Muscle of back (tissue), 13 donors: ENCODE measurements at places on chromosomes 6 and 20. TPM values are rescaled to one million over a fixed set of nuclear protein-coding genes. Genes with fewer than 3 reads are reported as not detected.

The ADGRB3 gene
- polyA plus RNA-seq, result 0.79 TPM

GRCh38 chr6:18340781-18341551 lies 46.2 kb upstream of the RNF144B start:
- no peak for DNase-seq

The EBF4 gene
- polyA plus RNA-seq, result 4.8 TPM

GRCh38 chr6:126156973-126157372 lies 170.6 kb downstream of the TRMT11 start:
- DNase-seq, result no peak

The DSP gene
- 3.2 TPM for polyA plus RNA-seq

DNA sequence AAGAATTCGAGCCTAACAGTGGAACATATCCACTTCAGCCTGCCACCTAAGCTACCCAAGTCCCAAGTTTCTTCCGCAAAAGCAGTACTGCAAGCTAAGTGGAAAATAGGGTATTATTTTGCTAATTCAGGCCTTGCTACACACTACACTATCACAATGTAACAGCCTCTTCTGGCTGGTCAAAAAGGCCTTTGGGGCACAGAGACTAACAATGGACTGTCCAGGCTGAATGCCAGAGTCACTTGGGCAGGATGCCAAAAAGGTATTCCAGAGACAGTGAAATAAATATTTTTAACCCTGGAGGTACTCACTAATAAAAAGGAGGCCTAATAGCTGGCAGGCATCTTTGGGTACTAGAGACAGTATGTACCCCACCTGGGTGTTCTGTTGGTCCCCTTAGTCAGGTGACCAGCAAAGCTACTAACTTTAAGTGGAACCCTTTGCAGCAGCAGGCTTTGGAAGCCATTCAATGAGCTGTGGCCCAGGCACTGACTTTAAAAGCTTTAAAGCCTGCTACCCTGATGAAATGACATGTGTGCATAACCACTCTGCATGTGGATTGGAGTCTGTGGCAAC lies 692.1 kb downstream of the HTR1B start:
- DNase-seq, result peak; percentile 5

- no peak for DNase-seq
Observed at GRCh38 chr20:36400909-36401735, 95.0 kb downstream of the DLGAP4 start.

DNA sequence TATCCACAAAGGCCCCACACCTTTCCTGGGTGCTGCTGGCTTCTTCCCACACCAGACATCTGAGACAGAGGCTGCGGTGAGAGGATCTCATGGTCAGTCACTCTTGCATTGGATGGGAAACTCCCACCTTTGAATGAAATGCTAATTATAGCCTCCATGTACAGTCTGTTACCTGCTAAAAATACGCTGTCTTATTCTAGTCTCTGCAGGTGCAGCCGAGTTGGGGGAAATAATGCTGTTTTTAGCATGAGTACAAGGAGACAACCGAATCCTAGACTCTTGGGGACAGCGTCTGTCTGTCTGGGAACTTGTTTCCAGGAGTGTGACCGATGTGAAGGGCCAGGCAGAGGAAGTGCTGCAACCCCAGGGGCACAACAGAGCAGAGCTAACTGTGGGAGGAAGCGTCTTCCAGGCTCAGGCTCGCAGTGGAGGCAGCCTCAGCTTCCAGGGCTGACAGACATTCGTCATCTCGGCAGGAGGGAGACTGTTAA lies 286.2 kb downstream of the PREX1 start:
- DNase-seq, result no peak

DNA sequence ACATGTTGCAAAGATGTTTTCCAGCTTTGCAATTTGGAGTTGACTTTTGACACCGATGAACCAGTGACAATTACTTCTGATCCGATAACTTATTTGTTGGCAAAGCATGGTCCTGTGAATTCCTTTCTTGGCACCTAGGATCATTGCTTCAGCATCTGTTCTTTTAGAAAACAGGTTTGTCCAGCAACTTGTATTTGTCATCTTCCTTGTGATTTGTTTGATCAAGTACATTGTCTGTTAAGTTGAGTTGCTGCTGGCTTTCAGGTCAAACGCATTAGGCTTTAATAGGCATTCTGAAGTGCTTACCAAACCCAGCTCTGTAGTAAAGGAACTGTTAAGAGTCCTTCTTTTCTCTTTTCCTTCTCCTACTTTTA lies 192.4 kb upstream of the ZNF217 start:
- no peak for DNase-seq

The TMEM200A gene
- polyA plus RNA-seq, result 15.1 TPM

- DNase-seq, result peak; percentile 88
Observed at GRCh38 chr6:17584241-17584803, 15.8 kb upstream of the FAM8A1 start.

- no peak for DNase-seq
Observed at GRCh38 chr6:4806791-4807190, 30.6 kb downstream of the CDYL start.

GRCh38 chr6:28658475-28659249 lies 133.0 kb downstream of the GPX5 start:
- DNase-seq, result no peak

DNA sequence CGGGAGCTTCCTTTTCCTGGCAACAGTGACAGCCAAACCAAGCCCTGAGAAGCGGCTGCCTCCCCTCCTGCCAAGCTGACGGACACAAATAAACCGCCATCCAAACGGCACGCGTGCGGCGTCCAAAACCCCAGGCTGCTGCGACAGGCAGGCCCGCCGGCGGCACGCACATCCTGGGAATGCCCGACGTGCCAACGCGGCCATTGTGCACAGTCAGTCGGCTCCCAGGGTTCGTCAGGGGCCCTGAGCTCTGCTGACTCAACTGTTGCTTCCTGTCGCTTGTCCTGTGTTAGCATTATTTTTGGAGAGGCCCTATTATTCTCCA lies 6.8 kb downstream of the JAG1 start:
- no peak for DNase-seq

The DEFB119 gene
- not detected for polyA plus RNA-seq

The CALHM4 gene
- polyA plus RNA-seq, result not detected

- no peak for DNase-seq
Observed at GRCh38 chr6:149990661-149991471, 27.1 kb downstream of the ULBP1 start.

The FBXO30 gene
- 12.9 TPM for polyA plus RNA-seq

GRCh38 chr6:119352001-119352400 lies 2.4 kb upstream of the MAN1A1 start:
- DNase-seq, result no peak

The CGA gene
- 7.9 TPM for polyA plus RNA-seq

The SNAP25 gene
- polyA plus RNA-seq, result 6.5 TPM

DNA sequence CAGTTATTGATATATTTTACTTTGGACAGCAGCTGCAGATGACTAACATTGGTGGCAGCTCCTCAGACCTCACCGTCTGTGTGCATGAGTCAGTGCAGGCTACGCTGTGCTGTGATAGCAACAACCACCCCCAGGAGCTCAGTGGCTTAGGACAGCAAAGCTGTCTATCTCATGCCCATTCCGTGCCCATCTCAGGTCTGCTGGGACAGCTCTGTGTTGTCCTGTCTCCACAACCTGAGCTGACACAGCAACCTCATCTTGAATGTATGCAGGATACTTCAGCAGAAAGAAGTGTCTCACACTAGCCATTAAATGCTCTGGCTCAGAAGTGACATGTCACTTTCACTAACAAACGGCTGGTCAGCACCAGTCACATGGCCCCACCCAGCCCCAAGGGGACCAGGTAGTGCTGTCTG lies 47.7 kb downstream of the BANF2 start:
- DNase-seq, result no peak

GRCh38 chr6:134422426-134423231 lies 104.7 kb upstream of the SGK1 start:
- DNase-seq, result no peak

DNA sequence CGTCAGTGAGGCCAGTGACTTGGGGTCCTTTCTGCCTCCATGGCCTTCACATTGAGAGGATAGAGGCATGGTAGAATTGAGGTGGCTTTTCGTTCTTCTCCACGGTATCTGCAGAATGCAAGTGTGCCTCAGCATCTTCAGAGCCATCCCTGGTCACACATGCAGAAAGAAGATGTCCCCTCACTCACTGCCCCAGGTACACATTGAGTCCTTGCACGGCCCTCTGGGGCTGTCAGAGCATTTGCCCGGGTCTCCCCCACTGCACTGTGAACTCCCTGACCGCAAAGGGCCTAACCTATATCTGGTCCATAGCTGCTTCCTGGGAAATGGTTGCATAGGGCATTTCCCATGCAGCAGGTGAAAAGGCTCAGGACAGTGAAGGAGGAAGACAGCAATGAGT lies 115.7 kb downstream of the SCML4 start:
- no peak for DNase-seq

The KIAA0408 gene
- polyA plus RNA-seq, result 28.8 TPM

The APOBEC2 gene
- 413 TPM for polyA plus RNA-seq

The GRIK2 gene
- polyA plus RNA-seq, result 1.5 TPM

GRCh38 chr6:3561725-3562124 lies 104.9 kb upstream of the SLC22A23 start:
- no peak for DNase-seq

GRCh38 chr20:56885521-56885920 lies 256.4 kb downstream of the TFAP2C start:
- no peak for DNase-seq

- no peak for DNase-seq
Observed at GRCh38 chr20:36132802-36133211, 21.7 kb upstream of the EPB41L1 start.

- no peak for DNase-seq
Observed at GRCh38 chr6:33589392-33589730, 9.3 kb upstream of the BAK1 start.

- no peak for DNase-seq
Observed at GRCh38 chr6:107732461-107732860, 91.7 kb downstream of the SCML4 start.

The MLN gene
- polyA plus RNA-seq, result not detected

DNA sequence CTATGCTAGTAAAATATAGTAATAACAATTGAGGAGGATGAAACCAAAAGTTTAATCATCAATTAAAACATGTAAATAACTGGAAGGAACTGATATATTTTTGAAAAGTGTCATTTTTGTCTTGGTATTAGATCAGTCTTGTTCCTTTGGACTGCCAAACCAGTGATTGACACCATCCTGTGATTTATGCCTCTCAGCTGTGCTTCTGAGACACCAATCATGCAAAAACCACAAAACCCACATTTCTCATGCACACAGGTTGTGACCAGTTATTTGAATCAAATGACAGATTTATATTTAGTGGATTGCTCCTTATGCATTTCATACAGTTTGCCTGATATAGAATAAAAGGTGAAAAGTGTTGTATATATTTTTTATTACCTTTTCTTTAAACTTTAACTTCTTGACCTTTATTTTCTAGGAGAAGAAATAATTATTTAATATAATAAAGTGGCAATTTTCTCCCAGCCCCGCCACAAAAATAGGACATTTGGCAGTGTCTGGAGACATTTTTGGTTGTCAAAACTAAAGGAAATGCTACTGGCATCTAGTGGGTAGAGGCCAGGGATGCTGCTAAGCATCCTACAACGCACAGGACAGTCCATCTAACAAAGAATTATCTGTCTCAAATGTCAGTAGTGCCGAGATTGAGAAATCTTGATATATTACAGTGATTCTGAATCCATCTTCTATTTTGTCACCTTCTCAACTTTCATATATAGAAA lies 383.6 kb downstream of the BCKDHB start:
- DNase-seq, result no peak

The SLC17A2 gene
- polyA plus RNA-seq, result not detected

- DNase-seq, result peak; percentile 21
Observed at GRCh38 chr6:99521633-99522151, 6.5 kb upstream of the USP45 start.

DNA sequence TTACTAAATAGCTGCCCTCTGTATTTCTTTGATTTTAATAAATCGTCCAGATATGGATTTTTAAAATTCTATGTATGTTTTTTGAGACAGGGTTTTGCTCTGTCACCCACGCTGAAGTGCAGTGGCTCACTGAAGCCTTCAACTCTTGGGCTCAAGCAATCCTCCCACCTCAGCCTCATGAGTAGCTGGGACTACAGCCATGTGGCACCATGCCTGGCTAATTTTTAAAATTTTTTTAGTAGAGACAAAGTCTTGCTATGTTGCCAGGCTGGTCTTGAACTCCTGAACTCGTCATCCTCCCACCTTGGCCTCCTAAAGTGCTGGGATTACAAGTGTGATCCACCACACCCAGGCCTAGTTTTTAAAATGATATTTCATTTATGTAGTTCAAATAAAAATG lies 47.4 kb upstream of the DDR1 start:
- no peak for DNase-seq

DNA sequence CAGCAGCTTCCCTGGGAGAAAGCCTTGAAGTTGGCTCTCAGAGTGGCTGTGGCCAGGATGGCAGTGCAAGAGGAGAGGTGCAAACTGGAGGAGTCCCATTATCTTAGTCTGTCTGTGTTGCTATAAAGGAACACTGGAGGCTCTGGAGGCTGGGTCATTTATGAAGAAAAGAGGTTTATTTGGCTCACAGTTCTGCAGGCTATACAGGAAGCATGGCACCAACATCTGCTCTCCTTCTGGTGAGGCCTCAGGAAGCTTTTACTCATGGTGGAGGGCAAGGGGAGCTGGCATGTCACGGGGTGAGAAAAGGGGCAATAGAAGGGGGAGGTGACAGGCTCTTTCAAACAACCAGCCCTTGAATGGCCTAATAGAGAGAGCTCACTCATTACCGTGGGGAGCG lies 47.1 kb downstream of the PSMG4 start:
- DNase-seq, result no peak

GRCh38 chr20:17969278-17969883 lies 563 bp downstream of the MGME1 start:
- DNase-seq, result peak; percentile 55

GRCh38 chr6:68502946-68503345 lies 132.1 kb upstream of the ADGRB3 start:
- no peak for DNase-seq

The ELOVL4 gene
- 3.0 TPM for polyA plus RNA-seq

The SRSF12 gene
- 3.1 TPM for polyA plus RNA-seq

GRCh38 chr20:38201356-38201755 lies 36.3 kb upstream of the TGM2 start:
- no peak for DNase-seq
